H7 (cell line): ENCODE measurements at places on chromosomes 1 and 21. TPM values are rescaled to one million over a fixed set of nuclear protein-coding genes. Genes with fewer than 3 reads are reported as not detected.

DNA sequence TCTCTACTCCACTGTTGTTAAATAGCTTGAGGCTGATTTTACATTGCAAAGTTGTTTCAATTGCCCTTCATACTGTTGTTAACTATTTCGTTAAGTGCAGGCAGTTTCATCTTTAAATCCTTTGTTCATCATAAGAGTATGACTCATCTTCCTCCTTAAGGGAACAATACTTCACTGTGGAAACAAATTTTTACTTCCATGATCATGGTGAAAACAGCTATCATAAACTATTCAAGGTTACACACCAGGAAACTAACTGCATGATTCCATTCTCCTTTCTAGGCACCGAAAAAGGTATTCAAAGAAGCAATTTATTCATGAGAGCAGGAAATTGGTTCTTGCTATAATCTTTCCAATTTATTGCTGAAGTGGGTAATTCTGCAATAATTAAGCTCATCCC, 593.2 kb downstream of the LRRIQ3 start:
- no peak for DNase-seq

DNA sequence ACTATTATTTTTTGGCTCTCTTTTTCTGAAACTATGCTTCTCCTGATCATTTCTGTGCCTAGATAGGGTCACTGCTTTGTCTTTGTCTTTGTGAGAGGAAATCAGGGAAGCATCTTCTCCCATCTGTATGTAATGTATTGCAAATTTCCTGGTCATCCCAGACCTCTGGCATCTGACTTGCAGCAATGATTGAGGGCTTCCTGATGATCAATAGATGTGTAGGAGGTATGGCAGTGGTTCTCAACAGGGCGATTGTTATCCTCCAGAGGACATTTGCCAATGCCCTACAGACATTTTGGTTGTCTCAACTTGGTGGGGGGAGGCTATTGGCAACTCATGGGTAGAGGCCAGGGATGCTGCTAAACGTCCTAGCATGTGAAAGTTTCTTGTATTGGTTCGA, 64.7 kb downstream of the RGL1 start:
- DNase-seq = no peak

GRCh38 chr1:2093055-2093454, 42.8 kb downstream of the PRKCZ start:
- DNase-seq = no peak

The COL6A2 gene
- 127 and 143 TPM in 2 replicates for total RNA-seq

The TCP10L gene
- 3.1 TPM in 1 of 2 replicates, not detected in the other for total RNA-seq
